Activated naive CD4-positive, alpha-beta T cell treated with anti-CD3 and anti-CD28 coated beads, Interleukin-2, amount 10 ng/mL, durations not matched to agents 5 hours and 36 hours (primary cell): ENCODE measurements at places on chromosomes 1 and 21. TPM values are rescaled to one million over a fixed set of nuclear protein-coding genes. Genes with fewer than 3 reads are reported as not detected.

Gene CSF3R
- 0.25 TPM for total RNA-seq

Gene KRTAP19-5
- not detected for total RNA-seq

Gene KISS1
- not detected for total RNA-seq

Gene OR2T5
- not detected for total RNA-seq
